ENCODE measurements at places on chromosomes 5 and 9.

DNA sequence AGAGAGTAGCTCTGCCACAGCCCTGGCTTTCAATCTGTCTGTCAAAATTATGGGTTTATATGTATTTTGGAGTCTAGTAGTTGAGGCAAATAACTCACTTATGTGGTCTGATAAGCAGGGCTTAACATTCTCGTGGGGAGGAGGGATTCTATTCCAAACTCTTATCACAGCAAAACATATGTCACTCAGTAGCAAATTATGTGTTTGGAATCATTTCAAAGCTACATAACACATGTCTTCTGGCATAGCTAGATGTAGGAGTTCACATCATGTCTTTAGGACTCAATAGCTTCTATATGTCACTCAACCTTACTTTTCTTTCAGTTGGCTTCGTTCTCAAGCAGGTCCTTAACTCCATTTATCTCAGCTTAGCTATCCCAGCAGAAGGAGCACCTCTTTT, 144.5 kb upstream of the SEMA6A start:
- DNase-seq = no peak

DNA sequence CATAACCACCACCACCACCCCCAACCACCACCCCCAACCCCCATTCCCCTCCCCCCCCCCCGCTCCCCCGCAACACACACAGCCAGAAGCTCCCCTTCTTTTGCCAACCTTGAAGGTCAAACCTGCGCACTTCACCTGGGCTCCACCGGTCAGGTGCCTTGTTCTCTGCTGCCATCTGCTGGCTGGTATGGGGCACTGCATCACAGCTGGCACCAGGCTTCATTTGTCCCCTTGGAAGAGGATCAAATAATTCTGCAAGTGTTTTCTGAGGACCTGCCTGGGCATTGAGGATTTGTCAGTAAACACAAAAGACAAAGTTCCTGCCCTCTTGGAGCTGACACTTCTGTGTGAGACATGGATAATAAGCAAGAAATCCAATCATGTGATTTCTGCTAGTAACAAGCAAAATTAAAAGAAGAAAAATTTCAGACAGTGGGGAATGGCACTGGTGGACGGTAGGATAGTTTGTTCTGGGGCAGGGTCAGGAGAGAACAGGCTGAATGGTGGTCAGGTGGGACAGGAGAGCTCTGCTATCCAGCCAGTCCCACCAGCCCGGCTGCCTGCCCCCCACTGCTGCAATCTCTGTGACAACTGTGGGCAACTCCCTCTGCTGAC, 55.6 kb upstream of the LMX1B start:
- peak; percentile 47 for DNase-seq

GRCh38 chr5:78829811-78830527, 155.1 kb downstream of the ARSB start:
- DNase-seq = no peak

GRCh38 chr5:145056800-145057199, 778.3 kb downstream of the PRELID2 start:
- no peak for DNase-seq

DNA sequence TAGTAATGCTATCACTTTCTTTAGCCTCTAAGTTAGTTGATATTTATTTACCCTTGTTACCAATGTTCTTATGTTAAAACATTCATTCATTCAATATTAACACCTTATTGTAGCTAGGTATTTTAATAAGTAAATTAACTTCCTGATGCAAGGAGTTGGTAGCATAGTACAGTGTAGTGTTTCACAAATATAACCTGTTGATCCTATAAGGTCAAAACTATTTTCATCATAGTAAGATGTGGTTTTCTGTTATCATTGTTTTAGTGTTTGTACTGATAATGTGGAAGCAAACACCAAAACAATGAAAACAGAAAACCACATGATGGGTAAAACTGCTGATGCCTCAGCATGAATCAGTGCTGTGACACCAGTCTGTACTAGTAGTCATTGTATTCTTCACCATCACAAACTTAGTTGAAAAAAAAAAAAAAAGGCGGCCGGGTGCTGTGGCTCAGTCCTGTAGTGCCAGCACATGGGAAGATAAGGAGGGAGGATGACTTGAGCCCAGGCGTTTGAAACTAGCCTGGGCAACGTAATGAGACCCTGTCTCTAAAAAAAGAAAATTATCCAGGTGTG, 36.5 kb downstream of the ZCCHC7 start:
- no peak for DNase-seq

GRCh38 chr5:115168829-115169486, 750 bp downstream of the TRIM36 start:
- no peak for DNase-seq

- DNase-seq = no peak
Measured at GRCh38 chr5:176542135-176542595, 5.0 kb upstream of the RNF44 start.

GRCh38 chr9:123637606-123637944, 281.6 kb downstream of the CRB2 start:
- DNase-seq = no peak

- no peak for DNase-seq
Measured at GRCh38 chr5:93998951-93999455, 257.6 kb upstream of the POU5F2 start.

DNA sequence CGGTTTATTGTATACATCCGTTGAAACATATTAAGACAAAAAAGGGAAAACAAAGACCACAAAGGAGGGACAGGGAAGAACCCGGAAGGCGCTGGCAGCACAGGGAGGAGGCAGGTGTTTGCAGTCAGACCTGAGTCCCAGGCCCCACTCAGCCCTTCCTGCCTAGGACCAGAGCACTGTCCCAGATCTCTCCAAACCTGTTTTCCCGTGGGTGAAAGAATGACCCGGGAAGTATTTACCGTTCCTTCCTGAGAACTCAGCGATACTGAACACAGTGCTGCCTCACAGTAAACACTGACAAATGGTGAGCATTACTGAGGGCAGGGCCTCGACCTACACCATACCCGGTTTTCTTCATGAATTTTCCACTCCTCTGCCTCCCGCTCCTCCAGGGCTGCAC, 1.2 kb downstream of the ABO start:
- DNase-seq = no peak

DNA sequence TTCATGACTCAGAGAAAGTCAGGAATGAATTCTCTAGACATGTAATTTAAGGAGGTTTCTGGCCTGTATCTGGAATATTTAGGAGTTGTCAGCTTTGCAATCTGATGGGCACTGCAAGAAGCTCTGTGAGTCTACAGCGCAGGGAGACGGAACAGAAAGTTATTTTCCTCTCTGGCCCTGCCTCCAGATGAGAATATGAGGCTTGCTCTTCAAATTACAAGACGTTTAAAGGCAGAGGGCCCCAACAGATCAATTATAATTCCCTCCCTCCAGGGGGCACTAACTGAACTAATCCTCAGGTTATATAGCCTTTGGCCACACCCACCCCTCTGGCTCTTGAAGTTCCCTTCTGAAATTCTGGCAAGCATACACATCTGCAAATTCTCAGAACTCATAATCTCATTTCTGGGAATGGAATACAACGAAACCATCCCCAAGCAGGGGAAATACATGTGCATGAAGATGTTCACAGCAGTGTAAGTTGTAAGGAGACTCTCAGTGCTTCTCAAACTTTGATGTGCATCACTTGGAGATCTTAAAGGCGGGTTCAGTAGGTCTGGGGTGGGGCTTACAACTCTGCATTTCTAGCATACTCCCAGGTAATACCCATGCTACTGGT, 307.6 kb downstream of the CWC27 start:
- DNase-seq = no peak

DNA sequence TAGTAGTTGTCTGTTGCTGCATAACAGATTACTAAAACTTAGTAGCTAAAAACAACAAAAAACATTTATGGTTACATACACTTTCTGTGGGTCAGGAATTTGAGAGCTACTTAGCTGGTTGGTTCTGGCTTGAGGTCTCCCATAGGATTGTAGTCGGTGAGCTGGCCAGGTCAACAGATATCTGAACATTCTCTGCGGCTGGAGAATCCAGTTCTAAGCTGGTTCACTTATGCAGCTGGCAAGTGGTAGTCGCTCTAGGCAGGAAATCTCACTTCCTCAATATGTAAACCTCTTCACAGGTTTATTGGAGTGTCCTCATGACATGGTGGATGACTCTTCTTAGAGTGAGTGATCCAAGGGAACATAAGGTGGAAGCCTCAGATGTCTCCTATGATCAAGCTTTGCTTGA, 65.7 kb upstream of the TNFAIP8 start:
- no peak for DNase-seq

DNA sequence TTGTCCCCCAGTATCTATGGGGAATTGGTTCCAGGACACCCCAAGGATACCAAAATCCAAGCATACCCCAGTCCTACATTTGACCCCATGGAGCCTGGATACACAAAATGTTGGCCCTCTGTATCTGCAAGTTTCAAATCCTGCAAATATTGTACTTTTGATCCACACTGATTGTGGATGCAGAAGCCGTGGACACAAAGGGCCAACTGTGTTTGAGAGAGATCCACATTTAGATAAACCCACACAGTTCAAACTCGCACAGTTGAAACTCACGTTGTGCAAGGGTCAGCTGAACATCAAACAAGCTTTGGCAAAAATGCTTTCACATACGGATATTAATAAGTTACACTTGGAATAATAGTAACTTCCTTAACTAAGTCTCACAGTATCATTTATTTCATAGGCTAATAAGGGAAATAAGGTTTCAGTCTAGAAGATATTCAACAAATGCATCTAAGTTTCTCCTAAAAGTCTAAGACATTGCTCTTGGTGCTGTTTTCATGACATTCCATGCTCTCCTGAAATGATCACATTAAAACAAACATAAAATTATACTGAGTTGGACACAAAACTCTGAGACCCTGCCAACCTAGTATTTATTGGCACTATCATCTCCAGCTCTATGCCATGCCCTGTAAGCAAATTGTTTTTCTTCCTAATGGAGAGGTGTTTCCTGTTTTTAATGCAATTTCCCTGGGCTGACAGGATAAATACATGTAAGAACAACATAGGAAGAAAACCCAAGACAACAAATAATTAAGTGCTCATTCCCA, 32.3 kb downstream of the ACTL7A start:
- DNase-seq = no peak

GRCh38 chr9:116361547-116361946, 208.0 kb downstream of the PAPPA start:
- no peak for DNase-seq

DNA sequence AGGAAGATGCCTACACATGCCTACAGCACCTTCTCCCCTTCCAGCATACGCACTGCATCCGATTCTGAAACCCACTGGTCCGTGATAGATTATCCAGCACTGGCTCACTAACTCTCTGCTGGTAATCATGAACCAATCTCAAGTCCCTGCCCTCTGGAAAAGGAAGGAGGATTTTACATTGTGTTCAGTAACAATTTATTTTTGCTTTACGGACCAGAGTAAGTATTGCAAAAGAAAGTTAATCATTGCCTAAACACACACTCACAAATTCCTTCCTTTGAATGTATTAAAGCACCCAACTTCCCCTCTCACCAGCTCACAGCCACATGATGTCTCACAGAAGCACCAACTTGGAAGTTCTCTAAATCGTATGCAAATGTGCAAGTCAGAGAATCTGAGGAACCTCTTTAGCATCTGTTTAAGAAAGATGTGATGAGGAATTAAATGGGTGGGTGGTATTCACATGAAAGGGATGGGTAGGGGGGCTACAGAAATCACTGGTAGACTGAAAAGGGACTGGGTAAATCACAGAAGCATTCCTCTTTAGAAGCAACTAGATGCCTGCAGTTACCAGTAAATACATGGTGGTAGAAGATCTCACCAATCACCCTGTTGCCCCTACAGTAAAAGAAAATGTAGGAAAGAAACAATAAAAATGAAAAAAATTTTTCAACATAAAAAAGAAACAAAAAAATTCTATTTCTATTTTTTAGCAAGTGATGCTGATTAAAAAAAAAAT, 8.4 kb downstream of the GNAQ start:
- no peak for DNase-seq

GRCh38 chr5:143041972-143042770, 272.0 kb downstream of the ARHGAP26 start:
- DNase-seq = no peak

- DNase-seq = no peak
Measured at GRCh38 chr9:74044844-74045243, 452.3 kb upstream of the RORB start.

DNA sequence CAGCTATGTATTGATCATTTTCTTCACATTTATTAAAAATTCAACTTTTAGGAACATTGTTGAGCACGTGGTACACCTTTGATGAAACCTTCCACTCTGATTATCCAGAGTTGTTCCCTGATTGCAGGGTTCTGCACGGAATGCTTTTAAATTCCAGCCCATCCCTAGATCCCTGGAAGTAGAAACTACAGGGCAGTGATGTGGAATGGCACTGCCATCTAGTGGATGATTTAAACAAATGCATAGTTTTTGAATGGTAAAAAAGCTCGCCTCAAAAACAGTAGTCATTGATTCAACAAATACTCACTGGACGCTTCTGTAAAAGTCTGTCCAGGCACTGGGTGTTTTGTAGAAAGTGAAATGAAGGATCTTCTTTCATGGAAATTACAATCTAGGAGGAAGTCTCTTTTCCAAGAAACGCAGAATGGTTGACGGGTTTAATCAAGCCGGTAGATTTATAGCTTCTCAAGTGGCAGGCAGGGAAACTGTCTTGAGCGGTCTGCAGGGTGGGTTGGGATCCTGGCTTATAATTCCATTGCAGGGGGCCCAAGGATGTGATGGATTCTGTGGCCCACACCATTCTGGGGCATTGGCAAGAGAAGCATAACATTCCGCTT, 118.4 kb downstream of the ARHGAP26 start:
- DNase-seq = no peak

DNA sequence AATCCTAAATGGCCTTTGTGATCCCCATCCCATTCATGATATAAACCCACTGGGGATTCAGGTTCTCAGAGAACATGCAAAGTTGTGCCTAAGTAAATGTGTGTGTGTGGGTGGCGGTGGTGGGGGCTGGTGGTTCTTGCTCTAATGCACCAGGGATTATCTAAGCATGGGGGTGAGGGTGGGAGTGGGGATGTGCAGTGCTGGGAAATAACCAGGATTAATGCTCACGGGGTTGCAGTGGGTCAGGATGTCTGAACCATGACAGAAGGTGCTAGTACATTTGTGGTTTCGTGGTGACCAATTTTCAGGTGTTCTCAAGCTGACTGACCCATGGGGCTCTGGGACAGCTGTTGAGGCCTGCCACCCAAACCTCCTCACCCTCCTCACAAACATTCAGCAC, 101.0 kb downstream of the ZNF608 start:
- DNase-seq = no peak
